ENCODE measurements at places on chromosomes 4 and X. TPM values are rescaled to one million over a fixed set of nuclear protein-coding genes. Genes with fewer than 3 reads are reported as not detected.

GRCh38 chr4:121875652-121876051 is 5.4 kb upstream of the BBS7 start:
- no peak for DNase-seq

DNA sequence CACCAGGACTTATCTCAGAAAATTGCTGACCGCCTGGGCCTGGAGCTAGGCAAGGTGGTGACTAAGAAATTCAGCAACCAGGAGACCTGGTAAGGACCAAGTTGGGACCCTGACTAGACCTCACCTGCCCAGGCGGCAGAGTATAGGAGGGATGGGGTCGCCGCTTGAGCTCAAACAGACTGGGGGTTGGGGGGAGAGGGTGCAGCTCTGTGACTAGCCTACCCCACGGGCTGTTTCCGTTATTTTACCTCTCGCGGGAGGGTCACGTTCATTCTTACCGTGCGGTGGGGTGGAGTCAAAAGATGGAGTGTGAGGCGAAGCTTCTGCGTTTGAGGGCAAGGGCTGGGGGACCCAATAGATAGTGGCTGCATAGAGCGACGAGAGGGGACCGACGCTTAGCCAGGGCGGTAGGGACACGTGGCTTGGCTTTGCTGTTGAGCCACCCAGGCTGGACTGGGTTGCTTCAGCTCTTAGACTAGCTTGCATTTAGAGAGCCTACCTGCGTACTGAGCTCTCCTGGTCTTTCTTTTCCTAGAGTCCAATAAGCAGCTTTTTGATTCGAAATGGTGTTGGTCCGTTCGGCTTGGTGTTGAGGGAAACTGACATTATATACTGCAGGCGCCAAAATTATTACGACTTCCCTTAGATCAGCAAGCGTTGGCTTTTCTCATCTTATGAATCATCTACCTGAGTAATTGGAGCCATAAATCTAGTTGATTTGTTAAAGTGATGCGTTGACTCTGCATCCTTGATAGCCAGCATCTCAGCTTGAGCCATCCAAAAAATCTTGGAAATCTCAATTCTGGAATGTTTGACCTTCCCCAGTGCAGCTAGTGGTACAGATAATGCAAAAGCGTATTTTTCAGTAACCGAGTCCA is 591 bp downstream of the PRPS1 start:
- DNase-seq, result no peak

GRCh38 chr4:13498469-13498868 is 14.3 kb upstream of the RAB28 start:
- no peak for DNase-seq

DNA sequence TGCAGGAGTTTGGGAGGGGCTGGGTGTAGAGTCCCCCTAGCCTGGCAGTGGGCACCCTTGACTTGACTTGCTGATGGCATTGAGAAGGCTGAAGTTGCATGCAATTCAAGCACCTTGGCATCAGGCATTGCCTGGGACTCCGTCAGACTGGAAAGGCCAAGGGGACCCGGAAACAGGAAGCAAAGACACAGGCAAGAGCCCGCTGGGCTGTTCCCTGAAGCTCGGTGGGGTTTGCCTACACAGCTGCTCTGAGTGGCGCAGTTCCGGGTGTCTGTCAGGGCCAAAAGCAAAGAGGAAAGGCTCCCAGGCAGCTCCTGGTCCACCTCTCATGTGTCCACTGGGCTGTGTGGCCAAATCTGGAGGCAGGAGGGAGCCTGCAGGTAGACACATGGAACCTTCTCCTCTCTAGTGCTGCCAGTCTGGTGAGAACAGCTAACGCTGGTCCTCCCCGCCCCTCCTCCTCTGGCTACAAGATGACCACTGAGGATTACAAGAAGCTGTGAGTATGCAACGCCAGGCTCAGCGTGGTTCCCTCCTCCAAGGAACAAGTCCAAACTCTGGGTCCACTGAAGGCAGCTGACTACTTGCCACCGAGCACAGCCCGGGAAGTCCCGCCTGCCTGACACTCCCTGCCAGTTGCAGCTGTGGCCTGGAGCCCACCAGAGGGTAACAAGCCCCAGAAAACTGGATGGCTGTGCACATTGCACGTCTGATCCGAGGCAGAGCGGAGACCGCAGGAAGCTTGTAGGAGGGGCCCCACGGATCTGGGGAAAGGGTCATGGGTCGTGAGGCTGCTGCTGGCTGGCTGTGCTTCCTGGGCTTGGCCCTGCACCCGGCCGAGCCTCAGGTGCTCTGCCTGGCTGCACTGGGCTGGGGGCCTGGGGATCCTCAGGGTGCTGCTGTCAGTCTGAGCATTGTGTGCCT is 20.1 kb downstream of the ZNF185 start:
- DNase-seq, result no peak

GRCh38 chrX:31969714-31970113 is 897.9 kb upstream of the FTHL17 start:
- no peak for DNase-seq

Gene INTS6L
- total RNA-seq, result 5.8 TPM

All from chondrocyte (in vitro differentiated cells).